Right lobe of liver (tissue), 6 donors: ENCODE measurements at places on chromosomes 13 and 19. TPM values are rescaled to one million over a fixed set of nuclear protein-coding genes. Genes with fewer than 3 reads are reported as not detected.
A peak's percentile ranks its signal among the peaks of the same experiment; 100 is the strongest.

- H3K27ac ChIP-seq = peak overlapping the region; percentile 84
- no peaks in the 10 kb centered on the region for H3K4me1 ChIP-seq
- H3K4me3 ChIP-seq = peak overlapping the region; percentile 91
- no peak for DNase-seq
Measured at GRCh38 chr19:8831373-8831772, 731 bp downstream of the ZNF558 start.

DNA sequence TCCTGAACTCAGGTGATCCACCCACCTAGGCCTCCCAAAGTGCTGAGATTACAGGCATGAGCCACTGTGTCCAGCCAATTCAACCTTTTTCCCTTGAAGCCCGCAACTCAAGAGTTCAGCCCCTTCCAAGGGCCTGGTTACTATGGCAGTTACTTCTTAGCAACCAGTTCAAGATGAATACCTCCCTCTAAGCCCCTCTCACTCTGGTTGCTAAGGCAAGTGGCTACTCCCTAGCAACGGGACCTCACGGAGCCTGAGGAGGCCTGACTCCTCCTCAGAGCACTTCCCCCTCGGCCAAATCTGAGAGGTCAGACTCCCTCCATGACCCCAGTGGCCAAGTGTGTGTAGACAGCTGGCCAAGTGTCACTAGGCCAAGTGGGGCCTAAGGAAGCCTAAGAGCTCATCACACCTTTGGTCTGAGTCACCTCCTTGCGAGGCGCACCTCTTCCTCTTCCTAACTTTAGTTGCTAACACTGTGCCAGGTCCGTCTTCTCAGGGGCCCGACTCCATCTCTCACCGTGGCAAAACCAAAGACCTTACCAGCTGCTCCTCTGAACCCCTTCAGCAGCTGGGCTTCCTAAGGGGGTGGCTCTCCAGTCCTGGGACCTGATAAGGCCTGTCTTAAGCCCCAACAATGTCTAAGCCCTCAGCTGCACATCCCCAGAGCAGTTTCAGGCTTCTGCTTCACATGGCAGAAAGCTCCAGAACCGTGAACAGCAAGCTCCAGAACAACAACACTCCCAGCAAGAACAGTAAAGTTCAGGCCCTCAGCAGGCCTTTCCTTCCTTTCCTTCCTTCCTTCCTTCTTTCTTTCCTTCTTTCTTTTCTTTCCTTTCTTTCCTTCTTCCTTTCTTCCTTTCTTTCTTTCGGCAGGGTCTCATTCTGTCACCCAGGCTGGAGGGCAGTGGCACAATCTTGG lies 9.6 kb downstream of the CD37 start:
- H3K36me3 ChIP-seq = no peaks in the 10 kb centered on the region
- H3K27ac ChIP-seq = no peak overlapping the region
- no peak for DNase-seq
- no peaks in the 10 kb centered on the region for H3K27me3 ChIP-seq

- no peak overlapping the region for H3K27ac ChIP-seq
- no peak for DNase-seq
- no peak overlapping the region for H3K4me3 ChIP-seq
- no peaks in the 10 kb centered on the region for H3K27me3 ChIP-seq
- no peaks in the 10 kb centered on the region for H3K36me3 ChIP-seq
Measured at GRCh38 chr19:31233295-31233800, 115.9 kb downstream of the TSHZ3 start.

DNA sequence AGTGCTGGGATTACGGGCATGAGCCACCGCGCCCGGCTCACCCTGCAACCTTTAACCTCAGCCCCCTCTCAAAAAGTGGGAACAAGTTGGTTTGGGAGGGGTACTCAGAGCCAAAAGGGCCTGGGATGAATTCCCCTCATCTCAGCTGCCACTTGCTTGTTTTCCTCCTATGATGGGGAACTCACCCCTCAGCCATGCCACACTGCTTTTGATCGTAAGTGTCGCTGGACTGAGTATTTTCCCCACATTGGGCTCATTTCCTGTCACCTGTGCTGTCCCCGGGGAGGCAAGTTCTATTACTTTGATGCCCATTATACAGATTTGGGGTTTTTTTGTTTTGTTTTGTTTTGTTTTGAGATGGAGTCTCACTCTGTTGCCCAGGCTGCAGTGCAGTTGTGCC lies 6.5 kb downstream of the R3HDM4 start:
- no peaks in the 10 kb centered on the region for H3K36me3 ChIP-seq
- H3K4me1 ChIP-seq = no peaks in the 10 kb centered on the region
- DNase-seq = no peak

DNA sequence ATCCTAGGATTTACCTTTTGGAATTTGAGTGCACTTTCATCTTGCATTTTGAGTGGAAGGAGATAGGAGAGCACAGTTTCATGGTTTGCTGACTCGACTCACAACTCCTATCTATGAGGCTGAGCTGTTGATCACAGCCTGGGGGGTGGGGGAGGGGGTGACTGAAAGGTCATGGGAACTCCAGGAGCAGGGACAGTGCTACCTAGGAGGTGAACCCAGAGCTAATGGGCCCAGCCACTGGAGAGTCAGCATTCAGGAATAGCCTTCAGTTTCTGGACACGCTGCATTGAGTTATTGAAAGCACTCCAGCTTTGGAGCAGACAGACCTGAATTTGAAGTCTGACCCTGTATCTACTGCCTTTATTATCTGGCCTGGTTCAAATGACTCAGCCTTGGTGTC lies 339.9 kb downstream of the SLC7A1 start:
- H3K4me1 ChIP-seq = no peaks in the 10 kb centered on the region

DNA sequence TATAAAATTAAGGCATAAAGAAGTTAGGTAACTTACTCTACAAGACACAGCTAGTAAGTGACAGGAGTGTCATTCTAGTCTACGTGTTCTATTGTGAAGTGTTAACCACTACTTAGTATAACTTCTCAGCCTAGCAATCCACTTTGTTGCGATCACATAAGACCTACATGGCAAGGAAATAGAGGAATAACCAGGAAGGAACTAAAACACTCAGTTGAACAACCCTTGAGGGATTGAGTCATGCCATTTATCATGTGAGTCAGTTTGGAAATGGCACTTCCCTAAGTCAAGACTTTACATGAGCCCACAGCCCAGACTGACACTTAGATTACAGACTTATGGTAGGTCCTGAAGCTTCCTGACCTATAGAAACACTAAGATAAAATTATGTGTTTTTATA lies 279.5 kb upstream of the PCDH20 start:
- no peaks in the 10 kb centered on the region for H3K27me3 ChIP-seq
- H3K4me3 ChIP-seq = no peak overlapping the region
- DNase-seq = no peak
- H3K4me1 ChIP-seq = no peaks in the 10 kb centered on the region
- H3K27ac ChIP-seq = no peak overlapping the region

- no peak for DNase-seq
- H3K27ac ChIP-seq = no peak overlapping the region
- no peaks in the 10 kb centered on the region for H3K36me3 ChIP-seq
- no peak overlapping the region for H3K4me3 ChIP-seq
- H3K4me1 ChIP-seq = no peaks in the 10 kb centered on the region
Measured at GRCh38 chr13:100872761-100873160, 198.2 kb upstream of the TMTC4 start.

- H3K27ac ChIP-seq = peak overlapping the region; percentile 98
- H3K4me1 ChIP-seq = no peaks in the 10 kb centered on the region
- peak; percentile 70 for DNase-seq
- H3K4me3 ChIP-seq = peak overlapping the region; percentile 89
- no peaks in the 10 kb centered on the region for H3K27me3 ChIP-seq
Measured at GRCh38 chr19:44644402-44645016, 799 bp downstream of the PVR start.

DNA sequence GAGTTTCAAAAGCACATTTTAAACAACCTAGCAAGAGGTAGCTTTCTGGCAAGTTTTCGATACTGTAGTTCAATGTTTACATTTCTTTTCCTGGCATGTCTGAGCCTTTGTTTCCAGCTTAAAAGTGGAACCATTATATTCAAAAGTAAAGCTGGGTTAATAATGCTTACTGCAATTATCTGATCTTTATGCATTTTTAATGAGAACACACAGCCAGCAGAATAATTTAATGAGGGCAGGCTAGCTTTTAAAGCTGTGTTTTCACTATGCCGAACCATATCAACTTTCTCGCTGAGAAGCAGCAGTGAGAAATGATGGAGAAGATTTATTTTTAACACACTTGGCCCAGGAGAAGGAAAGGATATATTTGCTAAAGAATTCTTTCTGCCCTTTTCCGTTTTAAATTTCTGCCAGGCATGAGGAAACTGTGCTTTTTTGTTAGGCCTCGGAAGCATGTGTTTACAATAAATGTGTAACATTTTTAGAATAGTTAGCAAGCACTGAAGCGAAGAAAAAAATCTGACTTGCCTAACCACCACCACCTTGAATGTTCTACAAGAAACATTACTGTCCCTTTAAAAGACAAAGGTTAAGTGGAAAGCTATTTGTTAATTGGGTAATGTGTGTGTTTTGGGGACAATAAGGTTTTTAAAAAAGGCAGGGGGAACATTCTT lies 1.0 kb downstream of the MBNL2 start:
- H3K27ac ChIP-seq = peak overlapping the region; percentile 98
- H3K4me1 ChIP-seq = no peaks in the 10 kb centered on the region
- no peaks in the 10 kb centered on the region for H3K36me3 ChIP-seq
- DNase-seq = no peak
- peak overlapping the region; percentile 62 for H3K4me3 ChIP-seq

- H3K27me3 ChIP-seq = no peaks in the 10 kb centered on the region
- H3K4me1 ChIP-seq = no peaks in the 10 kb centered on the region
- DNase-seq = no peak
- H3K36me3 ChIP-seq = no peaks in the 10 kb centered on the region
- no peak overlapping the region for H3K27ac ChIP-seq
- H3K4me3 ChIP-seq = no peak overlapping the region
Measured at GRCh38 chr19:30882411-30883005, 466.7 kb downstream of the TSHZ3 start.

DNA sequence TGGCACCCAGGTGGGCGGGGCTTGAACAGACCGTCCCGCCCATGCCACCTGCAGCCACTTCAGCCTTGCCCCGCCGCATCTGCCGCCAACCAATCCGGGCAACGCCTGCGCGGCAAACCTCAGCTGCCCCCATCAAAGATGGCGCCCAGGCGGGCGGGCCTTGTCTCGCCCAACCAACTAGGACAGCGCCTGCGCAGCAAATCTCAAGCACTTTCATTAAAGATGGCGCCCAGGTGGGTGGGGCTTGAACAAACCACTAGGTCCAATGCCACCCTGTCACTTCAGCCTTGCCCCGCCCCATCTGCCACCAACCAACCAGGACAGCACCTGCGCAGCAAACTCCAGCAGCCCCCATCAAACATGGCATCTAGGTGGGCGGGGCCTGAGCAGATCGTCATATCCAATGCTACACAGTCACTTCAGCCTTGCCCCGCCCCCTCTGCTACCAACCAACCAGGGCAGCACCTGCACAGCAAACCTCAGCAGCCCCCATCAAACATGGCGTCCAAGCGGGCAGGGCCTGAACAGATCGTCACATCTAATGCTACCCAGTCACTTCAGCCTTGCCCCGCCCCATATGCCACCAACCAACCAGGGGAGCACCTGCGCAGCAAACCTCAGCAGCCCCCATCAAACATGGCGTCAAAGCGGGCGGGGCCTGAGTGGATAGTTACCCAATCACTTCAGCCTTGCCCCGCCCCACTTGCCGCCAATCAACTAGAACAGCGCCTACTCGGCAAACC lies 1.4 kb downstream of the PEG3 start:
- H3K4me3 ChIP-seq = peak overlapping the region; percentile 11
- no peaks in the 10 kb centered on the region for H3K36me3 ChIP-seq
- no peaks in the 10 kb centered on the region for H3K27me3 ChIP-seq
- no peaks in the 10 kb centered on the region for H3K4me1 ChIP-seq

GRCh38 chr13:45143346-45143751 lies 23.0 kb downstream of the GTF2F2 start:
- no peaks in the 10 kb centered on the region for H3K4me1 ChIP-seq
- DNase-seq = no peak
- no peaks in the 10 kb centered on the region for H3K27me3 ChIP-seq
- H3K27ac ChIP-seq = no peak overlapping the region
- no peaks in the 10 kb centered on the region for H3K36me3 ChIP-seq

DNA sequence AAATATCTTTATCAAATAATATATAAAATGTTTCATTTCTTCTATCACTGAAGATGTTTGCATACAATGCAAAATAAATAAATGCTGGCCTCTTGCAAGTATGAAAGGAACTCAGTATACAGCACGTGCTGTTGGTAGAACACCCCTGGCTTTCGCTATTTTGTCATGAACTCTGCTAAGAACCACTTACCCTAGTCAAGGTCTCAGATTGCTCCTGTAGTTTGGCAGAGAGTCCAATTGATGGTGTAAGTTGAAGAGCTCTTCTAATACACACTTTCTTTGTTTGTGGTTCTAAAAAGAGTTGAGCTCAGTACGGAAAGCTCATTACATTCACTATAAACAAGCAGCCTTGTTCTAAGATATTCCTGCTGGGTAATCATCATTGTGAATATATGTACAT lies 1258.9 kb downstream of the EFNB2 start:
- DNase-seq = no peak
- H3K27ac ChIP-seq = no peak overlapping the region
- H3K27me3 ChIP-seq = no peaks in the 10 kb centered on the region
- no peaks in the 10 kb centered on the region for H3K4me1 ChIP-seq
- H3K36me3 ChIP-seq = no peaks in the 10 kb centered on the region
- no peak overlapping the region for H3K4me3 ChIP-seq

DNA sequence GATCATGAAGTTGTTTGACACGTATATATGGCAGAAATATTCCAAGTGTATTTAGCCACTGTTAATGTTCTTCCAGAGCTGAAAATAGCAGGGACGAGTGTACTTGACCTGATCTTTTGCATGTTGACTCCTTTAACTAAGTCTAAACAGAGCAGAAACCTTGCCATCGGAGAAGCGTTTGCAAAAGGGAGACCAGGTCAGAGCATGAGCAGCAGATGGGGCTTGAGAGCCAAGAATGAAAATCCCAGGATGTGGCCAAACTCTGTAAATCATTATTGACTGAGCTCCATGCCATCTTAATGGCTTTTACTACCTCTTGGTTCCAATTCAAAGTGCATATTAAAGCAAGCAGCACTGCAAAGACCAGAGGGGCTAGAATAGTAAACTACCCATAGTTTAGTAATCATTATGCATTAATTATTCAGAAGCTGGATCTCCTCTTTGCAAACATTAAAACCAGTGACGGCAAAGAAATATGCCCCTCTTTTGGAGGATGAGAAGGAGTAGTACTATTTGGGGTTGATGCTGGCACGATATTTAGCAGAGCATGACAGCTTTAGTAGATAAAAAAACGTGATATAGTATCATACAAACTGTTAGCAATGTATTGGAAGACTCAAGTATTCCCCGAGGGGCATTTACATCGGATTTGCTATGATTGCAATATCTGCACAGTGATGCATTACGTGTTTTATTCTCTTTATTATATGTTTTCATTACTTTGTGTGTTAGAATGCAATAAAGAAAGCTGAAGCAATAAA lies 55.7 kb downstream of the FAM216B start:
- H3K4me3 ChIP-seq = no peak overlapping the region
- DNase-seq = no peak
- H3K27me3 ChIP-seq = no peaks in the 10 kb centered on the region
- no peaks in the 10 kb centered on the region for H3K4me1 ChIP-seq
- no peaks in the 10 kb centered on the region for H3K36me3 ChIP-seq

Gene EFNB2
- 4.5 TPM for total RNA-seq

Gene ATP4A
- total RNA-seq = not detected

Gene CHST8
- 0.12 TPM for total RNA-seq

Gene FGF14
- total RNA-seq = 1.3 TPM

Gene NRTN
- 4.7 TPM for total RNA-seq
